Effector CD8-positive, alpha-beta T cell (primary cell): ENCODE measurements at places on chromosomes 5 and 9.

GRCh38 chr9:95029288-95029687 is 288.2 kb downstream of the FANCC start:
- no peak for DNase-seq

DNA sequence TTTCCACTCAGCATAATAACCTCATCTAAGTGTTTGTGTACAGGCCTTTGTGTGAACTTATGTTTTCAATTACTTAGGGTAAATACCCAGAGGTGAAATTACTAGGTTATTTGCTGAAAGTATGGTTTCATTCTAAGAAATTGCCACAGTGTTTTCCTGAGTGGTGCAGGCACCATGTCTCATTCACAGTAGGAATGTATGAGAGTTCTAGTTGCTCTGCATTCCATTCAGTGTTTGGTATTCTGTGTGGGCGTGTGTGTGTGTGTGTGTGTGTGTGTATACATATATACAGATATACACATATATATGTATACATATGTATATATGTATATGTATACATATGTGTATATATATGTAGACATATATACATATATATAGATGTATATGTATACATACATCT is 8.8 kb upstream of the SVEP1 start:
- DNase-seq = no peak

DNA sequence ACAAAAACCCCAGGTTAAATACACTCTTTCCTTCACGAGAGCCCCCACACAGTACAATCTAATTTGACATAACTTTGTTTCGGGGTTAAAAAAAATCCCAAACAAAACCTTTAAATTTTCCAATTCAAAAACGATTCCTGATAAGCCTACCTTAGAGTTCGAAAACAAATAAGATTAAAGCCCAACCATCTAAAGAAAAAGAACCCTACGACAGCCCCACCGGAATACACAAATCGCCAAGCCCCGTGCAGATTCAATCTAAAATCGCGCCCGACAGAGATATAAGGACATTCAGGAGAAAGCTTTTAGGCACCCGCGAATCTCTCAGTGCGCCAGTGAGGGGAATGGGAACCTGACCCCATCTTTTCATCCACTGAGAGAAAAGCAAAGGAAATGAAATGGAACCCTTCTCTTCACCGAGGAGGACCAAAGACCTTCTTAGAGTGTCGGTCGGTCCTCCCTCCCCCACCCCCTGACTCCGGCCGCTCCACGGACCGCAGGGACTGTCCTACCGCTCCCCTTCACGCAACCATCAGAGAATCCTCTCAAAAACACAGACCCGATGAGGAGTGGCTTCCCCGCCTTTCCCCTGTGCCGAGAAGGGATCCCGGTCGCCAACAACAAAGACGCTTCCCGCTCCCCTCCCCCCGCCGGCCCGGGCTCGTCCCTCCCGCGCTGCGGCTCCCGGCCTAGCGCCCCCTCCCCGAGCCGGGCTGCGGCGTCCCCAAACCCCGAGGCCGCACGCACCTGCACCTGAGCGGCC is 925 bp downstream of the ABHD17B start:
- DNase-seq = peak; percentile 14

DNA sequence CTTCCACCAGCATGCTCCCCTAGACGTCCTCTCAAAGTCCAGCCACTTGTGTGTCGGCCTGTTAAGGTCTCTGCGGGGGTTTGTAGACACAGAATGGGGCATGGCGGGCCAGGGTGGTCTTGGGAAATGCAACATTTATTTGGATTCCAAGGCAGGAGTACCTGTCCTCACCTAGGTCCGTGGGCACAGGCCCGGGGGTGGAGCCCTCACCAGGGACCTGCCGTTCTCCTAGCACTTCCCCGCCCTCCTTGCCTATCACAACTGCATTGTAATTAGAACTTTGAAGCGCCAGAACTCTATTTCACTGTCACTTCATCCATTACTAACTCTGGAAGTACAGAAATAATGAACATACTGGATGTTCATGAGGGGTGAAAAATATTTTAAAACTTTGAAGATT is 268.3 kb upstream of the ACTBL2 start:
- no peak for DNase-seq

DNA sequence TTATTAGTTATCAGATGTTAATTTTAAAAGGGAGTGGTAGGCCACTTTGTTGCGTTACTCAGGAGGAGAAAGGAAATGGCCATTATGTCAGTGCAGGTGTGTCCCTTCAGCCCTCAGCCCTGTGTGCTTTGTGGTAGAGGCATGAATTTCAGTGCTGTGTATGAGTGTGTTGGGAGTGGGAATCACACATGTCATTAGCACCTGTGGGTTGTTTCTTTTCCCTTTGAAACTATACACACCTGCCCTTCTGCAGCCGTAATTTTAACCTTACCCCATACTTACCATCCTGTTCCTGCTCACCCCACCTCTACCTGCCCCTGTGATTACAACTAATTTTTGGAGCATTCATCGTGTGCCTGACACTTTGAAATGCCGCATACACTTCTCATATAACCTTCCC is 156.4 kb downstream of the ARHGAP26 start:
- DNase-seq = no peak

DNA sequence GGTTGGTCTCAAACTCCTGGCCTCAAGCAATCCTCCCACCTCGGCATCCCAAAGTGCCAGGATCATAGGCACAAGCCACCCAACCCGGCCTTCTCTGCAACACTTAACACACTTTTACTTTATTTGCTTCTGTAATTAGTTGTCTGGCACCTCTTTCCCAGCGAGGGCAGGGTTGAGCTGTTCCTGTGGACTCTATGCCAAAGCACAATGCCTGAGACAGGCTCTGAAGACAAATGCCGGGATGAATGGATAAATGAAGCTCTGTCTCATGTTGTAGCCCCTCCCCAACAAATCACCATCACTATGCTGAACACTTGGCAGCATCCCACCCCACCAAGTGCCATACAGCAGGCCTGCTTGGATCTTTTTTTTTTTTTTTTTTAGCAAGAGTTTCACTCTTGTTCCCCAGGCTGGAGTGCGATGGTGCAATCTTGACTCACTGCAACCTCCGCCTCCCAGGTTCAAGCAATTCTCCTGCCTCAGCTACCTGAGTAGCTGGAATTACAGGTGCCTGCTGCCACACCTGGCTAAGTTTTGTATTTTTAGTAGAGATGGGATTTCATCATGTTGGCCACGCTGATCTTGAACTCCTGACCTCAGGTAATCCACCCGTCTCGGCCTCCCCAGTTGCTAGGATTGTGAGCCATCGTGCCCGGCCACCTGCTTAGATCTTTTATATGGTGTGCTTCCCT is 21.3 kb downstream of the GPX3 start:
- DNase-seq = no peak

DNA sequence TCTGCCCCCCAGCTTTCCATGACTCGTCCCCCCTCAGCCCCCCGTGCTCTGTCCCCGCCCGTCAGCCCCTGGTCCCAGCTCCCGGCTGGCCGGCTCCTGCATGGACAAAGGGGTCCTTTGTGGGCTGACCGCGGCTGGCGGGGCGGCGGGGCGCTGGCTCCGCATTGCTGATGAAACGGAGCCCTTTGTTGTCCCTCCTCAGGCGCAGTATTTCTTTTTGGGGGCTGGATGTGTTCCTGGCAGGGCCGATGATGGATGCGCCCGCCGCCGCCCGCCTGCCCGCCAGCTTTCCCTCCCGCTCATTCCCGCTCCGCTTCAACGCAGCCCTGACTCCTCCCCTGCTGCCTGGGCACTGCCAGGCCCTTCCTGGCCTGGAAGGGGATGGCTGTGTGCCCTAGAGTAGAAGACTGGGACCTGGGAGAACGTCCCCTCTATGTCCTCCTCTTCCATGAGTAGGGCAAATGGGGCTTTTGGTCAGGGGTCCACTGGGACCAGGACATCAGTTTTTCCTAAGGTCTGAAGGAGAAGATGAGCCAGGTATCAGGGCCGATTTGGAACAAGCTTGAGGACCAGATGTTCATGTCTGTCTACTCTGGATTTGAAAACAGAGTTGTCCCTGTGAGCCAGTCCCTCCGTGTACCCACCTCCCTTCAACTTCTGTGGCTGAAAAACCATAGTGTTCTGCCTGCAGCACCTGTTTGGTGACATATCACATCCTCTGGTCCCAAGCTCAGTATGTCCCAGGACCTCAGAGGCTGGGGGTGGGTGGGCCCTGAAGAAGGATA is 29.0 kb downstream of the CXXC5 start:
- no peak for DNase-seq

GRCh38 chr5:127885176-127885575 is 182.0 kb downstream of the CCDC192 start:
- DNase-seq = no peak

- no peak for DNase-seq
These were observed 151.5 kb downstream of the SEMA6A start for GRCh38 chr5:116423141-116423540.

GRCh38 chr9:68522131-68522530 is 18.6 kb downstream of the TMEM252 start:
- no peak for DNase-seq
